ENCODE measurements at places on chromosomes 5 and 9.

DNA sequence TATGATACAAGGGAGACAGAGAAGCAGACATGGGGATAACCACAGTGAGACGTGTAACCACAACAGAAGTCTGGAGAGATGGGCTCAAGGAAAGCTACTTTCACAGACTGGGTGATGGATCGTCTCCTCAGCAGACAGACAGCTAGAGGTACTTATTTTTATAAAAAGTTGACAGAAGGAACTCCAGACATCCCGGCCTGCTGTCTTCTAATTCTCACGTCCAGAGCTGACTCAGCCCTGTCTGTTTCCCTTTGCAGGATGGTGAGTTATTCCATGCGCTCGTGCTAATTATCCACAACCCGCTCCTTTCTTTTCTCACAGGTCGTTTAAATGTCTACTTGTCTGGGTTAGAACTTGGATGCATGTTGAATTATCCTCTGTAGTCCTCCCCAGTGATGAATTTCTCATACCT lies 304.5 kb downstream of the CWC27 start:
- no peak for DNase-seq

GRCh38 chr9:82895822-82896110 lies 167.2 kb downstream of the RASEF start:
- DNase-seq = no peak

GRCh38 chr5:33370466-33370859 lies 70.3 kb upstream of the TARS1 start:
- no peak for DNase-seq

GRCh38 chr9:133429641-133430161 lies 7.5 kb downstream of the ADAMTS13 start:
- DNase-seq = no peak

GRCh38 chr9:32873553-32873952 lies 90.2 kb downstream of the TMEM215 start:
- no peak for DNase-seq

DNA sequence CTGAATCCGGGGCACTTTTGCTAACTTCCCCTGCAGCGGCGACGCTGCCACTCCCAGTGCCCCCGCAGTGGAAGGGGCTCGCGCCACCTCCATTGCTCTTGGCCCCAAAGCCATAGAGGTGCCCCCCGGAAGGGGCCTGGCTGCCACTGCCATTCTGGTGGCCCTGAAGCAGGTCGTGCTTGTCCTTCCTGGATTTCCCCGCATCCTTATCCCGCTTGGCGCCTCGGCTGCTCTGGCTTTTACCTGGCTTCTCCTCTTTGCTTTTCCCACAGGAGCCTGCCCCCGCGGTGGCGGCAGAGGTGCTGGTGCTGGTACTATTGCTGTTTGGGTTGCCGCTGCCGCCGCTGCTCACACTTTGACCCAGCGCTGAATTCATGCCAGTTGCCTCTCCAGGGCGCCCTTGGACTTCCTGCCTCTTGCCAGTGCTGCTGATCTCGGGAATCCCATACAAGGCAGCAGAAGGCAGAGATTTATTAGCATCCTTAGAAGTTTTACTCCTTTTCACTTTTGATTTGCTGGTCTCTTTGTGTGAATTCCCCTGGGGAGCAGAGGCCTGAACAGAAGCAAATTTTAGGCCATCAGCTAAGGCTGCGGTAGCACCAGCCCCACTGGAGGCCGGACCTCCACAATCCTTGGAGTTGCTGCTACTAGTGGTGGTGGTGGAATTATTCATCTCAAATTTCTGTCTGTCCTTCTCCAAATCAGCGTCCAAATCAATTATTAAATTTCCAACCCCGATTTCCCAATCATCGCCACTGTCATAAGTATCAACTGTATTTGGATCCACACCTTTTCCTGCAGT lies 2.1 kb downstream of the ZNF608 start:
- no peak for DNase-seq

GRCh38 chr5:150665044-150665443 lies 4.0 kb downstream of the MYOZ3 start:
- DNase-seq = no peak

- DNase-seq = no peak
Measured at GRCh38 chr5:153399595-153399994, 90.9 kb upstream of the GRIA1 start.

GRCh38 chr9:106502930-106503329 lies 360.0 kb upstream of the ZNF462 start:
- DNase-seq = no peak

DNA sequence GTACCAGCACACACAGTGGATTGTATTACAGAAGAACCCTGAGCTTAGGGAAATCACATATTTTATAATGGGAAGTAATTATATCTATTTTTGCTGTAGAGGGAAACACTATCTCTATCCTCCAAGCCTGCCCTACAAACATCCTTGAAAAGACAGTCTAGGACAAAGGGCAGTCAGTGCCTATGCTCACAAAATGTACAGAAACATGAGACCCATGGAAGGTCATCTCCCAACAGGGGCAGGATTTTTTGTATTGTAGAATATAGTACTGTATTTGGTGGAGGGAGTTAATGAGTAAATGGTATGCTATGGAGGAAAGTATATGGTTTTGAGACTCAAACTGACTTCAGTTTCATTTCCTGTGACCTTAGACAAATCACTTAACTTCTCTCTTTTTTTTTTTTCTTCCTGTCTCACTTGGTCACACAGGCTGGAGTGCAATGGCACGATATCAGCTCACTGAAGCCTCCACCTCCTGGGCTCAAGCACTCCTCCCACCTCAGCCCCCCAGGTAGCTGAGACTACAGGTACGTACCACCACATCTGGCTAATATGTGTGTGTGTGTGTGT lies 5.8 kb upstream of the RAB14 start:
- DNase-seq = no peak

GRCh38 chr9:69456201-69456600 lies 131.2 kb downstream of the ENTREP1 start:
- no peak for DNase-seq

DNA sequence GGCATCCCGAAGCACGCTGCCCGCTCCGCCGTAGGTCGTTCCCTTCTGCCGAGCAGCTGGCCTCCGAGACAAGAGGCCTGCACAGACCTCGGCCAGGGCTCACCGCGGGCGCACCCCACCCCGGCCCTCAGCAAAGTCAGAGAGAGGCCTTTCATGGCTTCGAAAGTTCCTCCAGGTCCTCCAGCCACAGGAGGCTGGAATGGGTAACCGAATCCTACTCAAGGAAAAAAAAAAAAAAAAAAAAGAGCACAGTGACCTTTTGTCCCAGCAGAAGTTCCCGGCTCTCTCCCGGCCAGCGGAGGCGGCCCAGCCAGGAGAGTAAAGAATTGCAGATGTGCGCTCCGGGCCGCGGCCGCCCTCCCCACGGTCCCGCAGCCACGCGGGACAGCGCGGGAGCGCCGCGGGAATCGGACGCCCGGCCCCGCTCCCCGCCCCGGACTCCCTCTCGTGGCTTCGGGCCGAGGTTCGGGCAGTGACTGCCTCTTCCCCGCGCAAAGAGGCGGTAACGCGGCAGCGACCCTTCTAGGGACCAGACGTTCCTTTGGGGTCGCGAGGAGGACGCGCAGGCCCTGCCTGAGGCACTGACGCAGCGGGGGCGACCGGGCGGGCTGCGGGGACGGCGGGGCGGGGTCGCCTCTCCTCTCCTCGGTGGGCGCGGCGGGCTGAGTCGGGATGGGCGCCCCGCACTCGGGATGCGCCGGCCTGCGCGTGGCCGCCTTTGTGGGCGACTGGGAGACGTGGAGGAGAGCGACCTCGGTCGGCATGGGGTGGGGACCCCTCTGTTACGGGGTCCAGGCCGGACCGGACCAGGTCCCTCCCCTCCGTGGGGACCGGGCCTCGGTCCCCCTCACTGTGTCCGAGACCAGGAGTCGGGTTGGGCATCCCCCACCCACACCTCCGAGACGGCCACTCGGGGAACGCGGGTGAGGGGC lies 754 bp downstream of the GFPT2 start:
- no peak for DNase-seq

DNA sequence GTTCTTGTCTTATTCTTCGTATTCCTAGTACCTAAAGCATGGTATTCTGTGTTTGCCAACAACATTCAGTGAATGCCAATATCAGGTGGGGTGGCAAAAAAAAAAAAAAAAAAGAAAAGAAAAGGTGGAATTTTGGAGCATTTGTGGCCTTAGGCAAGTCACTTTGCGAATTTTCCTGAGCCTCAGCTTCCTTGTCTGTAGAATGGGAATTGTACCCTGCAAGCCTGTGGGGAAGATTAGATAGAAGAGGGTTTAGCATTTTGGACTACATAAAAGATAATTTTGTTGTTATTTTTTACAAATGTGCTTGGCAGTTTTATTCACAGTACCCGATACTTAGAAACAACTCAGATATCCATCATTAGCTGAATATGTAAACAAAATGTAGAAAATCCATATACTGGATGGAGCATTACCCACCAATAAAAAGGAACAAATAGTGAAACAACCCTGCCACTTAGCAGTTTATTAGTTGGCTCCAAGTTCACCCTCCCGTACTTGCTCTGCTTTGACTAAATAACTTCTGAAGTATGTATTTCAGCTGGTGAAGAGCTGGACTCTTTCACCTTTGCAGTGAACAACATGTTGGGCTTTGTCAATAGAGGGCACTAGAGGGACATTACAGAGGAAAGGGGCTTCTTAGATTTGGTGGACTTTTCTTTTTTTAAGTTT lies 13.6 kb downstream of the UBE2D2 start:
- no peak for DNase-seq

DNA sequence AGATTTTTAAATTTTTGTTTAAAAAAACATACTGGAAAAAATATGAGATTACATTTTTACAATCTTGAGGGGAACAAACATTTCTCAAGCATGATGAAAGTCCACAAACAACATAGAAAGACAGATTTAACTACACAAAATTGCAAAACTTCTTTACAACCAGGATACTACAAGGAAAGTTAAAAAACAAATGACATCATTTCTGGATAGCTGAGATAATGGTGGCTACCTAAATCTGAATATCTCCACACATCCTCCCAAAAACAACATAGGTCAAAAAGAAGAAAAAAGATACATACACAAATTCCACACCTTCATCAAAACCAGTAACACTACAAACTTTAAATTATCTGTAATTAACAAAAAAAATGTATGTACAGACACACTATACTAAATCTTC lies 120.8 kb upstream of the TNPO1 start:
- no peak for DNase-seq

GRCh38 chr9:127426756-127427155 lies 2.6 kb downstream of the ZNF79 start:
- no peak for DNase-seq

GRCh38 chr5:145938776-145939539 lies 2.6 kb downstream of the SH3RF2 start:
- no peak for DNase-seq

- no peak for DNase-seq
Measured at GRCh38 chr5:15338546-15338945, 161.4 kb upstream of the FBXL7 start.

- no peak for DNase-seq
Measured at GRCh38 chr5:76714751-76715485, 1.0 kb upstream of the F2R start.

DNA sequence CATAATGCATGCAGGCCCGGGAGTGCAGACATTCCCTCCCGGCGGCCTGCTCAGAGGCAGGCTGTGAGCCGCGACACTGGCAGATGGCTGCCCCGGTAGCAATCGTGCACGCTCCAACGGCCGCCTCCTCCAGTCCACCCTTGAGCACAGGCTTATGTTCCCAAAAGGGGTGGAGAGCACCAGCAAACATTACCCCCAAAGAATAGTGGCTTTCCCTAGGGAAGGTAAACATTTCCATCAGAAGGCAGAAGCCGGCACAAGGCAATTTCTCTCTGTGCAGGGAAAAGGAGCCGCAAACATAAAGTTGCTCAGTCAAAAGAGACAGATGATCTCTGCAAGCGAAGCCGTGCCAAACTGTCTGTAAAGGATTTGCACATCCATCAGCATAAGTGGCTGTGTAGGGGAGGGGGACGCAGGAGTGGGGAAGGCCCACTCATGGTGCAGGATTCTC lies 92.5 kb downstream of the SIL1 start:
- peak; percentile 31 for DNase-seq

- no peak for DNase-seq
Measured at GRCh38 chr5:174567506-174568141, 156.8 kb upstream of the MSX2 start.

GRCh38 chr9:36486329-36486932 lies 86.3 kb upstream of the MELK start:
- DNase-seq = no peak

DNA sequence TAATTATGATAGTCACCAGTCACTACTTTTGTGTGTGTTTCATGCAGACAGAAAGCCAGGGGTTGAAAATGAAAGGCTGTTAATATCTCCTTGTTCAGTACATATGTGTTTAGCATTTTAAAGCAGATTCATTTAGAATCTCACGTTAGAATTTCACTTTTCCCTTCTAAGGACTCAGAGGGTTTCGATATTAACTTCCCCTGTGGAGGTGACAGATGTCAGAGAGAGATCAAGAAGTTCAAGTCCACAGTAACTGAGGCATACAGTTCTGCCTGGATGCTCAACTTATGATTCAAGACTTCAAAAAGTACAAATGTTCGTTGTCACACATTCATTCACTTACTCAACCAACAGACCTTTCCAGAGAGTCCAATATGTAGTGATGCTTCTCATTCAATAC lies 251.1 kb downstream of the EBF1 start:
- DNase-seq = no peak

- DNase-seq = no peak
Measured at GRCh38 chr5:160029540-160030139, 20.7 kb downstream of the TTC1 start.

DNA sequence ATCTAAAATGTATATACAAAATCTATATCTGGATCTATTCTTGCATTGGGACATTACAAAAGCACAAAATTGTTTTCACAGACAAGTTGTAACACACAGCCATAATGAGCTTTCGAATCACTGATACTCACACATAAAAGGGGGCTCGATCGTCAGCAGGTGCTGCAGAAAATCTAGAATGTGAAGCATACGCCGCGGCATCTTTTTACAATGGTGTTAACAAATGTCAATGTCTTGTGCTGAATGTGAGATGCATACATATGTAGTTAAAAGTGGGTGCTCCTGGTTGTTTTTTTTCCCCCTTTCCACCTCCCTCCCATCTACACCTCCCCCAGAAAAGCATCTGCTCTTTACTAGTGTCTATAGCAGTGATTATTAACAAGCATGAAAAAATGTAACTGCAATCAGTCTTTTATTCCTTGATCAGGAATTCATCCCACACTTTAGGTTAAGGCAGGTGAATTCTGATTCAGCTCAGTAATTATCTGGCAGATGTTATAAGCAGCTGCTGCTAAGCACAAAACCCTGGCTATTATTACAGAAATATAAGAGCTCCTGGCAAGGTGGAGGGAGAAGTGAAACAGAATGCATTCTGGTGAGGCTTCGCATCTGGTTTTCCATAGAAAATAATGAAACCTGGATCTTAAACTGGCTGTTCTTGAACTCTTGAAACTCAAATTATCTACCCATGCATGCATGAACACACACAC lies 114.1 kb downstream of the MPDZ start:
- DNase-seq = no peak

- DNase-seq = no peak
Measured at GRCh38 chr5:112951124-112951702, 25.4 kb upstream of the DCP2 start.

DNA sequence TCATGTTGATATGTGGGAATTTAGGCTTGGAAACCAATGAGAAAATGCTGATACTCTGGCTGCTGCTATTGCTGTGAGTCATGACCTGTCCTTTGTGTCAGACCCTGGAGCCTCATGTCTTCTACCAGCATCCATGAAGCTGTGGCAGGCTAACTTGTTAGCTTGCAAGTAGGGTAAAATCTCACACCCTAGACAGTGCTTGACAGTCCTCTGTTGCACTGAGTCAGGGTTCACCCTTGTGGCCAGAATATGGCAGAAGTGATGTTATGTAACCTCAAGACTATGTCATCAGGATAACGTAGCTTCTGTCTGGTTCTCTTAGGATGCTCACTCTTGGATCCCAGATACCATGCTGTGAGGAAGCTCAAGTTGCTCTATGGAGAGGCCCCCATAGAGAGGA lies 110.8 kb downstream of the LHX2 start:
- no peak for DNase-seq
